ENCODE measurements at places on chromosomes 5 and 9.
A peak's percentile ranks its signal among the peaks of the same experiment; 100 is the strongest.

DNA sequence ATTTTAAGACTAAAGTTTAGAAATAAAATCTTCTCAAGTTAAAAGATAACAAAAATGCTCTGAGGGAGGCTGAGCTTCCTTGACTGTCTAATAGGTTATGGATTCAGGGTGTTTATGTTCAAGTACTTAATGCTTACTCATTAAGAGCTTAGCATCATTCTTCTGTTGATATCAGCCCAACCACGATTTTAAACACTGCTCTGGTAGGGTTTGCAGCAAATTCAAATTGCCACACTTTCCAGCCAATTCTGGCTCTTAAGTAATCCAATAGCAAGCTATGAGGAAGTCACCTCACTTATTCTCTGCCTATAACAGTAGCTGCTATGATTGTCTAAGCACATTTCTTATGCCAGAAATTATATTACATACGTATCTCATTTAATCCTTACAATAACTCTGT, 191.0 kb upstream of the KIF2A start:
- DNase-seq = no peak

DNA sequence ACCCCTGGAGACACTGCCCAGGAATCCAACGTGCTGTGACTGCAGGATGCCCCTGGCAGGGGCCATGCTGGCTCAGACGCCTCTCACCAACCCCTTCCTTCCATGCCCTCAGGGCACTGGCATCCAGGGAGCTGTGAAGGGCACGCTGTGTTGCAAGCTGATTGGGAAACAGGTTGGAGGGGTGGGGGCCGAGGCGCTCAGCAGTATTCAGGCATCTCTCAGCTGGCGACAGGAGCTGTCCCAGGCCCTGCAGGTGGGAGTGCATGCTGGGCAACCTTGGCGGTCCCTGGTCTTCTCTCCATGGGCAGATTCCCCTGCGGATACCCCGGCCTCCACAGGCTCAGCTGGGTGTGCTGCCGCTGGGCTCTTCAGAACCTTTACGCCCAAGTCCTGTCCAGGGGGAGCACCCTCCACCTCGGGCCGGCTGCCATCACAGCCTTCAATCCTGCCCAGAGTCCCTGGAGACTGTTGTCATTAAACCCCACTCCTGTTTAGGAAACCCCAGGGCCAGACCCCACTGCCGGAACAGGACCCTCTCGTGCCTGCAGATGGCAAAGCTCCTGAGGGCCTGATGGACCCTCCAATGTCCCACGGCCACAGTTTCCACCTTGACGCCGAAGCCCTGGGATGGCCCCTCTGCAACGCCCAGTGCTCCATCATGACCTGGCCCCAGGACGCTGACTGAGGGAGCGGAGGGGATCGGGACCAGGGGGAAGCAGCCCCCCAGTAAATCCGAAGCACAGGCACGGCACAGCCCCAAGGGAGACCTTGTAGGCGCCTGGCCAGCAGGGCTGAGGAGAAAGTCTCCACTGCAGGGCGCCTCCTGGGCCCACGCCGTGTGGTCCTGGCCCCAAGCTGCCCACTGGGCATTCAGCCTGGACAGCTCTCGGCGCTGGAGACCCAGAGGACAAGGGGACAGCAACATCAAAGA, 9.3 kb downstream of the TPPP start:
- no peak for DNase-seq

DNA sequence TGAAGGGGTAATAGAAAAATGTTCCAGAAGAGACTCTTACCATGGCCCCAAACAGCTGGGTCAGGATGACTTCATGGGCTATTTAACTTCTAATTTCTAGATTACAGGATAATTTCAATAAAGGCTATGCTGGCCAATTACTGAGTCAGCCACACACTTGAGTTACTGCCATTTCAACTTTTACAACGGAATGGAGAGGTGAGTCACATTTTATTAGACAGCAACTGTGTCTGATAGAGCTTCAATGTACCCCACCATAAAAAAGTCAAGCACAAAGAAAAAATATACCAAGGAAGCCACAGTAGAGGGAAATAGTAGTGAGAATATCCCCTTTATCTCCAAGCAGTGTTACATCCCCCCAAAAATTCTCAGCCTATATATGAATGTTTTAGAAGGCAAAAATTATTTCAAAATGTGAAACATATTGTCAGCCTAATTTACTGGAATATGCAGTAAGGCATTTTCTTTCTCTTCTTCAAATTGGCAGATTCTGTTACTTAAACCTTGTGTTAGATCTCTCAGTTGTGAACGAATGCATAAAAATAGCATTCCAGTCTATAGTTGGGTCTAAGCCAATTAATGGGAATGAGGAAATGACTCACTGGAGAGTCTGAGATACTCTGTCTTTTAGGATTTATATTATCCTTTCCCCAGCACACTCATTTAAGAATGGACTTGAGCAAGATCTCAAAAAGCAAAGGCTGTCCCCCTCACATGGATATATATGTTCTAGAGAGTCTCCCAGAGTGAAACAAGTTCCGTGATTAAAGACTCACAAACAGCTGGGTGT, 47.1 kb upstream of the RAI14 start:
- peak; percentile 74 for DNase-seq

DNA sequence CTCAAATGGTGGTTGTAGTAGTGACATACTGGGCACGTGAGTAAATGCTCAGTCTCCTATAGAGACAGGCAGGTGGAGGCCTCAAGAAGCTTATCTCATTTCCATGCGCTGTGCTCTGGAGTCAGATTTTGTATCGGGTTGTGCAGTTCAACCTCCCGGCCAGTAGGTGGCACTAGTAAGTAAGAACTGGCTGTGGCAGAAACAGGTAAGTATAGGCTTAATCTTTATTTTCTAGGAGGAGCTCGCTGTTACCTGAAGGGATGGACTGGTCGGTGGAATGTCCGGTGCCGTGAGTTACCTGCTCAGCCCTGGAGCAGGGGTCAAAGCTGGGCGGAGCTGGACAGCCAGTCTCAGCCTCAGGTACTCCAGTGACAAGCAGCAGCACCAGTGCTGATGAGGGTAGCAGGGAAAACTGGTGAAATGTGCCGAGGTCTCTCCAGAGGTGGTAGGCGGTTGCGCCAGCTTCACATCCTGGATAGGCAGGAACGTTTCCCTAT, 880.1 kb upstream of the SEMA6A start:
- no peak for DNase-seq

DNA sequence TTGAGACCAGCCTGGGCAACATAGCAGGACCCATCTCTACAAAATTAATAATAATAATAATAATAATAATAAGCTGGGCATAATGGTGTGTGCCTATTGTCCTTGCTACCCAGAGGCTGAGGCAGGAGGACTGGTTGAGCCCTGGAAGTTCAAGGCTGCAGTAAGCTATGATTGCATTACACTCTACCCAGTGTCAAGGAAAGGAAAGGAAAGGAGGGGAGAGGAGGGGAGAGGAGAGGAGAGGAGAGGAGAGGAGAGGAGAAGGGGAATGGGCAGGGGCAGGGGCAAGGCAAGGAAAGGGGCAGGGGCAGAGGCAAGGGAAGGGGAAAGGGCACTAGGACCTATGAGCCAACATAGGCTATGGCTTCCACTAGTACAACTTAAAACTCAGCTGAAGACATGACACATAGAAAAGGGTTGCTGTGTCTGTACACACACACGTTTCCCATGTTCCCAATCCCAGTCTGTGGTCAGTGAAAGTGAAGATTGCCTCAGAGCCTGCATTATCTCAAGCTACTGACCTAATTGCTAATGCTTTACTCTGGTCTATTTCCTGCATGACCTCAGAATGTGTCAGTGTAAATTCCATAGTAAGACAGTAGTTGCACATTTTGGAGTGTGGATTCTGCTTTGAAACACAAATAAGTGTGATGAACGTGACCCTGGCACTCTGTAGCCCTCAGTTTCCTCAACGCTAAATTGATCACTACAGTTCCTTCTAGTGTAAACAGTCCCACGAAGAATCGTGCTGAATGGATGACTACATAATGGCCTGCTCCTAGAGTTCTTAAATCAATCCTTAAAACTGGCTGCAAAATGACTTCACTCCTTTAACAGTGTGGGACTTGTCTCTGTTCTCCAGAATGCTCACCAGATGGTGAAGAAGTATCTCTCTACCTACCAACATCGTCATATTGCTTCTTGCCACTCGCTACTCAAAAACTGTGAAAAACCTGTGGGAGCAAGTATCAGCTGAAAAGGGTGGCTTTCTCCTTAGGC, 497.0 kb downstream of the RAB3C start:
- no peak for DNase-seq

- DNase-seq = no peak
Observed at GRCh38 chr5:6705088-6705487, 8.1 kb upstream of the TENT4A start.

DNA sequence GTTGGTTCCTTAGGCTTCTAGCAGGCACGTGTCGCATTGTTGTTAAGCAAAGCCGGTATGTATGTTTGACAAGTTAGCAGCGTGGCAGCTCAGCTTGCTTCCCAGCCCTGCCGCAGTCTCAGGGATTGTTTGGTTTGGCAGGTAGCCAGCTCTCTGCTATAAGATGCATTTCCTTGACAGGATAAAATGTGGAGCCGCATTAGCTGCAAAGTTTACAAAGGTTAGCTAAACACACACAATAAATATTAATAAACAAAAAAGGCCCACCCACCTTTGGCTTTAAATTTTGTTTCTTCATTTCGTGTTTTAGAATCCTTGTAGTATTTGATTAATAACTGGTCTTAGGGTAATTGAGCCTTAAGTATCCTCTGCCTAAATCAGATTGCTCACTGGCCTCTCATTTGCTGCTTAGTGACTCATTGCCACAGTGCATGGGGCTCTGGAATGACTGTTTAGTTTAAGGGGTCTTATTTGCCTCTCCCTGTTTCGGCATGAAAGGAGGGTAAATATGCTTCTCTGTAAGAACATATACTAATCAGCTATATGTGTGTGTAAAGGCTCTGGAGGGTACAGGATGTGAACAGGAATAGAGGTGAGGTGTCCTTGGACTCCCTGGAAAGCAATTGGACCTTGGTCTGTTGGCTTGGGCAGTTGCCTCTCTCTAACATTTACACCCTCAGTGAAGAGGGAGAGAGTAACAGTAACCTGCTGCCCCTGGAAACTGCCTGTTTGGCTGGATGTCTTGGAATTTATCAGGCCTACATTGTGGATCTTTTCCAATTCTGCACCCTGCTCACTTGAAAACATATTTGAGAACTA, 122.0 kb downstream of the GDNF start:
- peak; percentile 89 for DNase-seq

DNA sequence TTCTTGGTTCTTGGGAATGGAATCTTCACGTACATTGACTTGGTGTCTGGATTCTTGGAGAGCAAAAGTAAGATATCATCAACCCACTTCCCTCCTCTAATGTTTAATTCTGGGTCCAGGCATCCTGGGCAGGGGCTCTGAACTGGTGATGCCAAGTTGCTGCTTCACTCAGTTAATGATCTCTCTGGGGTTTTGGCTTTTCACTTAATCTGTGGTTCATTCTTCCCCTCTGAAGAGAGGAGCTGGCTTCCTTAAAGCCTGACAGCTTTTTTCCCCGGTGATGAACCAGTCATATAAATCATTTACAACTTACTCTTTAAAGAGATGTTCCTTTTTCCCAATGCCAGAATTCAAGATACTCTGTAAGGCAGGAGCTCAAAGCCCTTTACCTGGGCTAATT, 65.9 kb downstream of the ARHGAP26 start:
- DNase-seq = no peak

DNA sequence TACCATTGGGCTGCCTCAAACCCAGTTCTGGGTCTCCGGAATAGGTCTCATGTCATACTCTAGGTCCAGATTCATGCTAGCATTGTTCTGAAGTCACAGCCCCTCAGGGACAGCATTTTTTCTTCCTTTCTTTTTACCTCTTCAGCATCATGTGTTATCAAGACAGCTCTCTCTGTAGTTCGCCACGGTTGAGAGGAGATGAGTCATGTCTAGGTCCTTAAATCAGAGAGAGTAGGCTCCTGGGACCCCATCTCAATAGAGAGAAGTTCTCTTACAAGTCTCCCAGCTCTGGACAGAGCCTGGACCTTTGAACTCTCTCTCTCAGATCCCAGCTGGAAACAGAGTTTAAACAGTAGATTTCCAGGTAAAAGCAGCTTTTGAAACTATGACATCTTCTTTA, 332.4 kb upstream of the CD180 start:
- DNase-seq = no peak

GRCh38 chr5:166302166-166302565, 1989.3 kb upstream of the WWC1 start:
- DNase-seq = no peak

- peak; percentile 91 for DNase-seq
Observed at GRCh38 chr9:15155826-15156225, 151.2 kb downstream of the TTC39B start.

GRCh38 chr9:85178474-85178873, 508.9 kb downstream of the NTRK2 start:
- no peak for DNase-seq

DNA sequence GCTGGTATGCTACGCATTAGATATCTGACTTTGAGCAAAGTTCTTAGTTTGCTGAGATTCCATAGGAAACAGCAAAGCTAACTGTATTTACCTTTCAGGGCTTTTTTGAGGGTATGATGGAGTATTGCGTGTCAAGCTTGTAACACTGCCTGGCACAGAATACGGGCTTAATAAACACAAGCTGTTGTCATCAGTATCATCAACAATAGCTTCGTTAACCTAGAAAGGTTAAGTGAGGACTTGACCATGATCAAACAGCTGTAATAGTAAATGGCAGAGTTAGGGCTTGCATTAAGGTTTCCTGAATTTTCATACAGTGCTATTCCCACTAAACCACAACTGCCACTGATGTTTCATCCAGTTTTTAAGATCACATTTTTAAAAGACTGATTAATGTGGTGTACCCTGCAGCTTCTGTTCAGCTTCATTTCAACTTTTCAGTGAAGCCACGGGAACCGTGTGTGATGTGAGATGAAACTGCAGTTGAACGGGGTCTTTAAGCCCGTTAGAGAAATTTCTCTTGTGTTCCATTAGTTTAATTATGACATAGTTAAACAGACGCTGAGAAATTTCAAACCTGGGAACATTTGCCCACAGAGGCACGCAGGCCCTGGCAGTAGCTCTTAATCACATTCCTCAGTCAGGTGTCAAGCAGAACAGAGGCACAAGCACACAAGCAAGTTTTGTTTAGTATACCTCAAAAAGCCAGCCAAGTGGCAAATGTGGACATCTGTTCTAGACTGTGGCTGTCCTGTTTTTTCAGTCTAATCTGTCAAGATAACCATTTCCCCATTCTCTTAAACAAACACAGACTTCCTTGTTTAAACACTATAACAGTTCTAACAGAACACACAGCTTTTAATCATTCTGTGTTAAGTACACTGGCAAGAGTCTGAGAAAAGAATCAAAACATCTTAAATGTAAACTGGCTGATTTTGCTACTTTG, 147.1 kb downstream of the ZNF608 start:
- DNase-seq = peak; percentile 29

DNA sequence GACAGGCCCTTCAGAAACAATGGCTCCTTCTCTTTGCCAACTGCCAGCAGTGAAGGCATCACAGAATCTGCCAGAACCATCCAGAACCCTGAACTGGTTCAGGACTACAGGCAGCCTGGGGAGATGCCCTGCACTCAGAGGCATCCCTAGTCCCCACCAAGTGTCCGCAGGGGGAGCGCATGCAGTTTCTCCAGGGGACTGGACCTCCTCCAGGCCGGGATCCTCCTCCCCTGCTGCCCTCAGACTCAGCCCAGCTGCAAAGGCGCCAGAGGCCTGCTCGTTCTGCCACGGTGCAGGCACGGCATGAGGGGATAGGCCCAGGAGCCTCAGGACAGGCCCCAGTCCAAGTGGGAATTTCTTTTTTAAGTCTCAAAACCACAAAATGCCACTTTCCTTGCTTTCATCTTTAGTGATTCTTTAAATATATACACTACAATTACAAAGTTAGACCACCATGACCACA, 72.0 kb downstream of the SEMA4D start:
- no peak for DNase-seq

- DNase-seq = no peak
Observed at GRCh38 chr9:3916984-3917383, 382.9 kb downstream of the GLIS3 start.

Data from NCI-H446 (cell line).